Left renal pelvis (tissue), 4 donors: ENCODE measurements at places on chromosomes 7 and 10.

DNA sequence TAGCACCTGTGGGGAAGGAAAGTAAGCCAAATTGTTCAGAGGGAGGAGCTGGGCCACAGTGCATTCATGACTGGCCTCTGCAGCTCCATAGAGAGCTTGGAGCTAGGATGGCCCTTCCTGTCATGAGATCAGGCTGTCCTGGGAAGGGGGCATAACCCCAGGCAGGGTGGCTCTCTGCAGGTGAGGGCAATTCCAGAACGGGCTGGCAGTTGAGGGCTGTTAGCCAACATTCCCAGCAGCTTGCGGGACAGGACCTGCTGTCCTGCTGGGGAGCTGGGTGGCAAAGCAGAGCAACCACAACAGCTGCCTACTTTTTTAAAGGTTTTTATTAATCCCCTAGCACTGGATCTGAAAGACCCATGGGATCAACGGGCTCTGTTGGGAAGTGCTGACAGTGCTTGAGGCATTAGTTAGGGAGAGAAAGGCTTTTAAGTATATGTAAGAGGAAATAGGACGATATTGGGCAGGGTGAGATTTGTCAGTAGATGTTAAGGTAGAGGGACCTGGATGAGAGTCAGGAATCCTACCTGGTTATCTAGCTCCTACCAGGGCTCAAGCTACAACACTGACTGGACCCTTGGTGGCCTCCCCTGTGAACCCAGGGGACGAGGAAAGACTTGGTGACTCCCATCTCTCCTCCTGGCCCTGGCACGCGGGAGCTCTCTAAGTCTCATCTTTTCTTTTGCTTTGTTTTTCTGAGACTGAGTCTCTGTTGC is 77.8 kb downstream of the NAMPT start:
- no peak for DNase-seq

DNA sequence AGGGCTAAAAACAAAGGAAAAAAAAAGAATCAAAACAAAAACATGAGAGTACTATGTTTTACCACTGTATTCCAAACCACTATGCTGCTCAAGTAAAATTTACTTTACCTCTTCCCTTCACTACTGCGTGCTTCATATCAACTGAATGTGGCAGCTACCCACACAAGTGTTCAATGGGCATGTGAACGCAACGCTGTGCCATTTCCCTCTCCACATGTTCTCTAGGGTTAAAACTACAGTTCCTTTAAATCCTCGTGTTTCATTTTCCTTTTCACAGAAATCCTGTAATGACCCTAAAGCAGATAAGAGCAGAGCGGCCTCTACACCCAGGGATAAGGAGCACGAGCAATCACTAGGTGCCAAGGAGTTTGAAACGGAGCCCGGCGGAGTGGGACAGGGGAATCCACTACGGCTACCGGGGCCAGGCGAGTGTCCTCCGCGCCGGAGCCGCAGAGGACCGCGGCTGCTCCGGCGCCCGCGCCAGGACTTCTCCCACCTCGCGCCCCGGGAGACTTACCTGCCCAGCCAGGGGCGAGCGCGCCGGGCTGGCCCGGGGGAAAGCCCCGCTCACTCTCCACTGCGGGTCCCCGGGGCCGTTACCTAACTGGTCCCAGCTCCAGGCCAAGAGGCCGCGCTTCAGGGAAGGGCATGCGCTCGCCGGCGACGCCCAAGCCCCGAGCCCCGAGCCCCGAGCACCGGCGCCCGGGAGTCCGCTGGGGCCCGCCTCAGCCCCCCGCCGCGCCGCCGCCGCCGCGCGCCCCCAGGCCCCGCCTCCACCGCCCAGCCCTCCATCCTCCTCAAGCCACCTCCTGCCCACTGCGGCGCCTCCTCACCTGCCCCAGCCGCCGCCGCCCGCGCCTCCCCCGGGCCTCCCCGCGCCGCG is 711 bp downstream of the NAMPT start:
- peak; percentile 22 for DNase-seq

- DNase-seq = no peak
These were observed 70.5 kb downstream of the ZNF503 start for GRCh38 chr10:75331081-75331480.

- DNase-seq = peak; percentile 42
These were observed 514 bp upstream of the GAD2 start for GRCh38 chr10:26215935-26216584.

DNA sequence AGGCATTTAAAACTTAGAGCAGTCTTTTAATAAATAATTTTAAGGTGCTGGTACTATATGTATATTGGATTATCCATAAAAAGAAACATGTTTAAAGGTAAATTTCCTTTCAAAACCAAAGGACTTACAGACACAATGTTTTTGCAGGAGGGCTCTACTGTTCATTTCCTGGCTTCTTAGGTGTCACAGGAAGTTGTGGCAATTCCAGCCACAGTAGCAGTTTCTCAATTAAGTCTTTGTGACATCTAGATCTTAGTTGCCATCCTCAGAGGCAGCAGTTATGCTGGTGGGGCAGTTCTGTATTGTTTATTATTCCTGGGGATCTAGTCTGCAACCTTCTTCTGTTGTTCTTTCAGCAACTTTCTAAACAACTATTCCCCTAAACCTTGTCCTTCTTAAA is 460.1 kb downstream of the MAGI2 start:
- no peak for DNase-seq

- no peak for DNase-seq
These were observed 552.8 kb downstream of the ANKRD7 start for GRCh38 chr7:118777308-118777707.

- DNase-seq = no peak
These were observed 242.6 kb downstream of the PHF14 start for GRCh38 chr7:11216276-11216675.

DNA sequence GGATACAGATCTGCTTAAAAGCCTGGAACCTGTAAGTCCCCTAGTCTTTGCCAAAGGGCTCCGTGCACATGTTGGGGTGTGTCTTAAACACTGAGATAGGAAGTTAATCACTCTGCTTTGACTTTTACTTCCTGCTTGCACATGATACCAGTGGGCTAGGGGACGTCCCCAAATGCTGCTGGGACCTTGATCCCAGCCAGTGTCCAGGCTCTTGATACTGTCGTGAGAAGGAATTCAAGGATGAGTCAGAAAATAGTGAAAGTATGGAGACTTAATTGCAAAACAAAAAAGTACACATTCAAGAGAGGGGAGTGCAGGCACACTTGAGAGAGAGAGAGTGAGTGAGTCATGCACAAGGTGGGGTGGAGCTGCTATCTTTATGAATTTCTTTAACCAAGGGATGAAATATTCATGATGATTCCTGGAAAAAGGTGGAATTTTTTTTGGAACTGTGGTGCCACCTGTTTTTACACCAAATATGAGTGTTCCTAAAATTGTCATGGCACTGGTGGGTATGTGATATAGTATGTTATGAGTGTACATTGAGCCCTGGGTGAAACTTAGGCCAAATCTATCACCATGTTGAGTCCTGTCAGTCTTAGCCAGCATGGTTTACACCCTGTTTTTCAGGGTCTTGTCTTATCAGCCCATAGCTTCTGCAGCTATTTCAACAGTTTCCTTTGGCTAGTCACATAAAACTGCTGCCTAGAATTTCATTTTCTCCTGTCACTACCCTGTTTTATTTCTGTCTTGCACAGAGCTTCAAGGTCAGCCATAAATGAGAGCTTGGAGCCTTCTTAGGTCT is 88.3 kb upstream of the CYP26C1 start:
- DNase-seq = no peak

- no peak for DNase-seq
These were observed 1146.7 kb downstream of the TYW1 start for GRCh38 chr7:68143345-68143744.

- no peak for DNase-seq
These were observed 16.3 kb downstream of the ZMIZ2 start for GRCh38 chr7:44764665-44765578.

DNA sequence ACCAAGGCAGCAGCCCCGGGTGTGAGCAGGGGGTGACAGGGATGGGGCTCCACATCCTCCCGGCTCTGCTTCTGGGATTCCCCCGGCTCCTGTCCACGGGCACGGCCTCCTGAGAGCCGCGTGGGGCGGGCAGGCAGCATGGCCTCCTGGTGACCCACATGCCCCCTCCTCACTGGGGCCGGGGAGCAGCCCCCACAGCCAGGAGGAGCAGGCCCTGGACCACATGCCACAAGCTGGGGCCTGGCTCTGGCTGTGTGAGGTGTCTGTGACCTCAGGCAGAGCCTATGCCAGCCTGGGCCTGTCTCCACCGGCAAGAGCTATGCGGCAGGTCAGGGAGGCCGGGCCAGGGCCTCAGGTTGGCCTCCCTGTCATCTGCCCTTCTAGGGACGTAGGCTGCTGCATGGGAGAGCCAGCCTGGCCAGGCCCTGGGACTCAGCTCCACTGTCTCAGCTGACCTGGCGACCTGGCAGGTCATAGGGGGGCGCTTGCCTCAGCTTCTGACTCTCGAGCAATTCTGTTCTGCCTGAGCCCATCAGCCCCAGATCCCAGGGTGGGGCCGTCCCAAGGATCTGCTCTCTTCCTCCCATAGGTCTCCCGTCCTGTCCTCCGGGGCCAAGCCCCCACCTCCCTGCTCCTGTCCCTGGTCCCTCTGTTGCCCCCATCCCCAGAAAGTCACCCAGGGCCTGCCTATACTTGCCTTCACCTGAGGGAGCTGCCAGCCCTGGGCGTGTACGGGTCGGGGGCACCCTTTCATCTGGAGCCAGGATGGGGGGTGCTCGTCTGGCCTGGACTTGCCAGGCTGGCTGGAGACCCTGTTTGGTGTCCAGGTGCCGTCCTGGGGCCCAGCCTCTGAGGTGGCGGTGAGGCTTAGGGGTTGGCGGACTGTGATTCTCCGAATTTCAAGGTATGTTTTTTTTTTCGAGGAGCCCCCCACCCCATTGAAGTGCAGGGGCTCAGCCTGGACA is 3.9 kb upstream of the TMEM184A start:
- no peak for DNase-seq

DNA sequence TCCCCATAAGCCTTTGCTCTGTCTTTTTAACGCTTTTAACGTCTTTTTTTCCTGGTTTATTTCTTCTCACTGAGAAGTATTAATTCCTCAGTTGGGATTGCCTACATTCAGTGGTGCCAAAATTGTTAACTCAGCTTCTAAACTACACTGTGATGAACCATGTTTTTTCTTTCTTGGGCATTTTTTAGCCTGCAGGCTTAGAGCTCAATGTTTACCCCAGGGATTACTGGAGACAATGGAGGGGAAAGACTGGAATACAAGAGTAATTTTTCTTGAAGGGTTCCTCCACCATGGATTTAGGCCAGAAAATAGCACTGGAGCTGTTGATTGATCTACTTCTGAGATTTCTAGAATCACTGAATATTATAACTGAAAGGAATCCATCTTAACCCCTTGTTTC is 19.8 kb downstream of the STAMBPL1 start:
- no peak for DNase-seq

DNA sequence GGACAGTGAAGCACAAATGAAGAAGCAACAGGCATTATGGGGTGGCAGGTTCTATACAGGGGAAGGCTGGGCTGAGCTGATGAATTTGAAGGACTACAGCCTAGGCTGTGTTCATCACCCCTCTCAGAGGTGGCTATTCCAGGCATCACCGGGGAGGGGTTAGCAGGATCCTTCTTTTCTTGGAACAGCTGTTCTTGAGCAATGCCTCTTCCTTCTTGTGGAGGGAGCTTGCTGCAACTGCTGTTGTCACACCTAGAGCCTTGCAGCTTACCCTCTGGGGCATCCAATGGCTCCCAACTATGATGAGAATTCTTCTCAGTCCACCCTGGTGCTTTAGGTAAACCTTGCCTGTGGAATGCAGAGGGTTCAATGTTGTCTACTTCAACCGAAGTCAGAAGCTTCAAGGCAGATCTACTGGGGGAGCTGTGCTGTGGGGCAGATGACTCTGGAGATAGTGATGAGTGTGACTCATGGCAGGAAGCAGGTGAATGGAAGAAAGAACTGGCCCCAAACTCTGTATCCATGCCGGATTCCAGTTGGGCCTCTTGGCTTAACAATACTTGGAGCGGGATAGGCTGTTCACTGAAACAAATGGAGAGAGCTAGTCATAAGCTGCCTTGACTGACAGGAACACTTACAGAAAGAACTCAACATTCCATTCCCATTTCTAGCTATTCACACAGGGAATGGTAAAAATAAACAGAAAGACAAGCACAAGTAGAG is 21.5 kb upstream of the PPP3CB start:
- DNase-seq = no peak
